ENCODE measurements at places on chromosomes 11 and 22.

GRCh38 chr11:78493413-78493975 is 75.9 kb upstream of the GAB2 start:
- DNase-seq, result no peak

- DNase-seq, result no peak
These were observed 545 bp upstream of the ZDHHC13 start for GRCh38 chr11:19116276-19116970.

DNA sequence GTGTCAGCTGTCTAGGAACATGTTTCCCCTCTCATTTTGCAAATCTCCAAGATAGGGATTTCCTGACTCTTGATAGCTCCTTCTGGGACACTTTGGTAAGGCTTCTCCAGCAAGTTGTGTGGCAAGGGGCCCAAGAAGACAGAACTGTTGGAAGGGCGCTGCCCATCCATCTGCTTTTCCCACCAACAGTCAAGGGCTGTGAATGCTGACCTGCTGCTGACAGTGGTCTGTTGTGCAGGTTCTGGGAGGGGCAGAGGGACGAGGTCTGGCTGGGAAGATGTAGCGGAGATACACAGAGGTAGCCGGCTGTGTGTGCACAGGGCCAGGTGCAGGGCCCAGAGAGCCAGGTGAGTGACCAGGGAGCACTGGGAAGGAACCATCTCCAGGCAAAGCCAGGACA is 12.2 kb downstream of the BCR start:
- no peak for DNase-seq

- DNase-seq, result no peak
These were observed 33.1 kb upstream of the ASPHD2 start for GRCh38 chr22:26395926-26396325.

GRCh38 chr11:65868907-65869306 is 3.7 kb downstream of the EFEMP2 start:
- DNase-seq, result no peak

DNA sequence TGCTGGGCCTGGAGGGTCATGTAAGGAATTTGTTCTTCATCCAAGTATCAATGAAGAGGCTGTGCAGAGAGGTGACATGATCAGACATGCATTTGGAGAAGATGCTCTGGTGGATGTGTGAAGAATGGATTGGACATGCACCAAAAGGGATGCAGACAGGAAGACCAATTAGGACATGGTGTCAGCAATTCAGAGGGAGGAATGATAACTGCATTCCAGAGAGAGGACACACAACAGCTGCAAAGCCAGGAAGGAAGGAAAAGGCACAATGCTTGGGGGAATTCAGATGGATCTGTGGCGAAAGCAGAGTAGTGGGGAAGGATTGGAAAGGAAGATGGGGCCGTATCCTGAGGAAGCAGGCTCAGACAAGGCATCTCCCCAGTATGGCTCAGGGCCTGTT is 5.2 kb upstream of the ARRB1 start:
- no peak for DNase-seq

DNA sequence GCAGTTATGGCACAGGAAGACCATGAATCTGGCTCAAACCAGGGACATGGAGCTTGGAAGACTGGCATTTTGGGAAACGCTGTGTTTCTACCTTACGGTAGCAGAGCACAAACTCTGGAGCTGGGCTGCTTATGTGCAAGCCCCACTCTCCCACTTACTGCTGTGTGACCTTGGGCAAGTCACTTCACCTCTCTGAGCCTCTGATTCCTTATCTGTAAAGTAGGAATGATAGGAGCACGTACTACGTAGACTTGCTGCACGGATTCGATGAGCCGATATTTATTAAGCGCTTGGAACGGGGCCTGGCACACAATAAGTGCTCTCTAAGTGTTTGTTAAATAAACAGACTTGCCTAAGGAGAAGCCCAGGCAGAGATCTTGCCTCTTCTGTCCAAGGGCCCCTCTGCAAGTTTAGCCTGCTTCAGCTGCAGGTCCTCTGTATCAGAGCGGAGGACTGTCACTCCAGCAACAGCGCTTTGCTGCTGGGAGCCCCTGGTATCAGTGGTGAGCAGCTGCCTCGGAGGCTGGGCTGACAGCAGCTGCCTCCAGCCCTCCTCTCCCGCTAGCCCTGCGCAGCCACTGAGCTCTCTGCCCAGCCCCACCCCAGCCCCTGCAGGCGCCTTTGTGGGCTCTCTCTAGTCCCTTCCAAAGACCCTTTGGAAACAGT is 96.9 kb upstream of the ANO1 start:
- DNase-seq, result no peak

DNA sequence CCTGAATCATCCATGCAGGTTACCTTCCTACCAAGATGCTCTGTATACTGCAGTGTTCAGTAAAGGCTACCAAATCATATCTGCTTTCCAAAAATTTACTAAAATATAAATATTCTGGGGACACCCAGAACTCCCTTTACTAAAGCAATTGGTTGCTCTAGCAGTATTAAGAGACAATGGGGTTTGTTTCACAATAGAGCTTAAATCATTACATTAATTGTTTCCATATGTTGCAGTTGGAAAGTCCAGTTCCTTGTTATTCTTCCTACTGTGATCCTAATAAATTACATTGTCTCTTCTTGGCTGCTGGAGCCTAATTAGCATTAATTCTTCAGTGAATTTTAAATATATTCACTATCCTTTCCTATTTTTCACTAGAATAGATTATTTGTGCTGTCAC is 316.0 kb upstream of the MTNR1B start:
- no peak for DNase-seq

GRCh38 chr11:46075168-46075567 is 46.1 kb downstream of the PHF21A start:
- no peak for DNase-seq

DNA sequence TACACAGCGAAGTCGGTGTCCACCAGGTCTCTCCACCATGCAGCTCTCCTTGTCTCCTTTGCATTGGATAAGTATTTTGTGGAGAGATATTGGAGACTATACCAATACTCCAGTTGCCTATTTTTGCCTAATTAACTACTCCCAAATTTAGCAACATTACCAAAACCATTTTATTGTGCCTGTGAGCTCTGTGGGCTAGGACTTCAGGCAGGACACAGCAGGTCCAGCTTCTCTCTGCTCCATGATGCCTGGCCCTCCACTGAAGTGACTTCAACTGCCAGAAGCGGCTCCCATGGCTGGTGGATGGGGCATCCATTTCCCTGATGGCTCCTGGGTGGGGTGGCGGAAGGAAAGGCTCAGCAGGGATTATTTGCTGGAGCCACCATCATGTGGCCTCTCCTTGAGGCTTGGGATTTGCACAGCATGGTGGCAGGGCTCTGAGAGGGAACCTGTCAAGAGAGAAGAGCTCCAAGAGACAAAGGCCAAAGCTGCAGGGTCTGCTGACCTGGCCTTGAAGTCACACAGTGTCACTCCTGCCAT is 36.9 kb upstream of the MAPK1 start:
- DNase-seq, result no peak

- no peak for DNase-seq
These were observed 73.3 kb upstream of the ALX4 start for GRCh38 chr11:44383246-44383645.

- DNase-seq, result no peak
These were observed 1.4 kb upstream of the SERPINH1 start for GRCh38 chr11:75560644-75561043.

DNA sequence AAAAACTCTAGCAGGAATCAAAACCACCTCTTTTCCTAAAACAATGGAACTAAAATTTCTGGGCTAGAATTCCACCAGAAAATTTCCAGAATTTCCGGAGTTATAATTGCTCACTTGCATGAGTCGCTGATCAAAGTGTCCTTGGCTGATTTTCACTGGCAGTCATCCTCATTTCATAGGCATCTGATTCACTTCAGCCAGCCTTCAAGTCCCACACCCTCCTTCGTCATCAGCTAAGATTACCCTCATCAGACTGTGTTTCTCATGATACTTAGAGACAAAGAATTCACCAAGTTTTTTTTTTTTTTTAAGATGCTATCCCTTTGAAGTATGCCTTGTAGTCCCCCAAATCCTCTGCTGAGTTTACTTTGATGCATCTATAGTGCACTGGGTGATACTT is 71.5 kb upstream of the RAB38 start:
- DNase-seq, result no peak

GRCh38 chr11:33920838-33921613 is 29.1 kb upstream of the LMO2 start:
- no peak for DNase-seq

DNA sequence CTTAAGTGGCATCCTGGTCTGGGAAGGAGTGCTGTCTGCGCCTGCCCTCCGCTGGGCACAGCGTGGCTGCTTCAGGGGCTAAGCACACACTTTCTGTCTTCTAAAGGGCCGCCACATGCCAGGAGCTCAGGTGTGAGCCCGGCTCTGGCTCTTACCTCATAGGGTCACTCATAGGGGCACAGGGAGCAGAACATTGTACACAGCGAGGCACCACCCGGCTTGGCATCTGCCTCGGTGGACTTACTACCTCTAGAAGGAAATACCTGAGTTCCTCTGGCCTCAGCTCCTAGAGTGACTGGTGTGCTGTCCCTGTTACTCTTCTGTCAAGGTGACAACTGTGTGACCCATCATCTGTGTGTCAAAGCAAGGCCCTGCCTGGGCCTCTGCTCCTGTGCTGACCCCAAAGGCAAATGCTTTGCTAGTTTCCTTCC is 13.4 kb downstream of the NEAT1 start:
- no peak for DNase-seq

DNA sequence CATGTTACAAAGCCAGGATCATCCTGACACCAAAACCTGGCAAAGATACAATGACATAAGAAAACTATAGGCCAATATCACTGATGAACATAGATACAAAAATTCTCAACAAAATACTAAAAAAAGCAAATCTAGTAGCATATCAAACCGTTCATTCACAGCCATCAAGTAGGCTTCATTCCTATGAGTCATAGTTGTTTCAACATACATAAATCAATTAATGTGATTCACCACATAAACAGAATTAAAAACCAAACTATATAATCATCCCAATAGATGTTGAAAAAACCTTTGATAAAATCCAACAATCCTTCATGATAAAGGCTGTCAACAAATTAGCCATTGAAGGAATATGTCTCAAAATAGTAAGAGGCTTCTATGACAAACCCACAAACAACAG is 1007.2 kb upstream of the RAG2 start:
- no peak for DNase-seq

DNA sequence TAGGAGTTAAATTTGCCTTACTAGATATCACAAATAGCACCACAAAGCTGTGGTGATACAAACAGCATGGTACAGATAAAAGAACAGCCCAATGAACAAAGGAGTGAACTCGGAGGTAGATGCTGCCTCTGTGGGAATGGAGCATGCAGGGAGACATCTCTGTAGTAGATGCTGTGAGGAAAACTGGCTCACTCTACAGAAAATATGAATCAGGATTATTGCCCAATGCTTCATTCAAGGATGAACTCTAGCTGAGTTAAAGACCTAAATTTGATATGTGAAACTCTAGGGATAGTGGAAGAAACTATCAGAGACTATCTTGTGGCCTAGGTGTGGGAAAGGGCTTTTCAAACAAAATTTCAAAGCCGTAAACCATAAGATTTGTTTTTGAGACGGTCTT is 15.3 kb upstream of the CAPN5 start:
- DNase-seq, result no peak

GRCh38 chr11:86482692-86483091 is 108.0 kb downstream of the CCDC81 start:
- DNase-seq, result no peak

DNA sequence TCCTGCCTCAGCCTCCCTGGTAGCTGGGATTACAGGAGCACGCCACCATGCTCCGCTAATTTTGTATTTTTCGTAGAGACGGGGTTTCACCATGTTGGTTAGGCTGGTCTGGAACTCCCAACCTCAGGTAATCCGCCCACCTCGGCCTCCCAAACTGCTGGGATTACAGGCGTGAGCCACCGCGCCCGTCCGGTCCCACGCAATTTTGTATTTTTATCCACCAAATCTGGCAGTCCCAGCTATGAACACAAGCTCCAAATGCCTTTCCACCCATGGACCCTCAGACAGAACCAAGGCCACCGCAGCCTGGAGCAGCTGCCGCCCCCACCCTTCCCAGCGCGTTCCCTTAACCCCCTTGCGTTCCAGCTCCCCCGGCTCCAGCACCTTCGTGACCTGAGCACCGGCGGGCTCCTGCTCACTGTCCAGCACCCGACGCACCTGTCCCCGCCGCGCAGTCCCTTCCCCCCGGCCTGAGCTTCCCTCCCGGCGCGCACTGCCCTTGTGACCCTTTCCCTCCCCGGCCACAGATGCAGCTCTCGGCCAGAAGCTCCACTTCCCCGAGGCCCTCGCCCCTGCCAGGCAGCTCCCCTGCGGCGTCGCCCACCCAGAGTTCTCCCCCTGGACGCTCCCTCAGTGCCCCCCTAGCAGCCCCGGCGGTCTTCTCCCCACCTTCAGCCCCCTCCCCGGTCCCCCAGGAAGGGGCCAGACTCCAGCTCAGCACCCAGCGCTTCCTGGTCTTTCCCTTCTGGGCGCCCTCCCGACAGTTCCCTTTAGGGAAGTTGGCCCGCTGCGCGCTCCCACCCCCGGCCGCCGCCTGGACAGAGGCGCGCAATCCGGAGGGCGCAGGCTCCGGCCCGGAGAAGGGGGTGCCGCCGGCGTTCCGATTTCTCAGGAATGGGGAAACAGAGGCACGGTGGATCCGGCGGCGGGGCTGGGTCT is 5.6 kb upstream of the ZBED4 start:
- DNase-seq, result no peak

DNA sequence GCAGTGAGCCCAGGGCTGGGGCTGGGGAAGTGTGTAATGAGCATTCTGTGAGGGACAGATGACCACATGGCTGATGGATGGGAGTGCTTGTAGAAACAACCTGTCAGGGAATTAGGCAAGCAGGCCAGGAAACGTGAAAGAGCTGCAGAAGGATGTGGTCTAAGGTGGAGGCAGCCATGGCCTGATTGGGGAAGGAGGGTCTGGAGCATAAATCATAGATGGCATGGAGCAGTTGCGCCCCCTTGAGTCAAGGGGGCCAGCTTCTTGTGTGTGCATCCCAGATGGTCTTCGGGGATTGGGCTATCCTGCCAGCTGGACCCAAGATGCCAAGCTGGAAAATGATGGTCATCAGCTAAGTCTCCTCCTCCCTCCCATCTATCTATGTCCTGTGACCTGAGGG is 119.4 kb upstream of the CLPB start:
- DNase-seq, result peak; percentile 15

GRCh38 chr22:36871669-36872081 is 10.9 kb downstream of the NCF4 start:
- DNase-seq, result no peak

- no peak for DNase-seq
These were observed at the start of gene A4GALT for GRCh38 chr22:42720263-42721044. Gene A4GALT, minus strand, starts transcription at chr22:42720870. Its CDS starts 26,919 bp downstream, at chr22:42693951.

- DNase-seq, result no peak
These were observed 1425.8 kb downstream of the TBC1D22A start for GRCh38 chr22:48188231-48188721.

- DNase-seq, result no peak
These were observed 54.1 kb upstream of the ARHGAP42 start for GRCh38 chr11:100632941-100633452.

GRCh38 chr11:74809801-74810200 is 61.2 kb downstream of the RNF169 start:
- no peak for DNase-seq

GRCh38 chr22:27518531-27519340 is 282.8 kb downstream of the MN1 start:
- DNase-seq, result no peak

All from T-helper 9 cell (primary cell).